H4 (cell line): ENCODE measurements at places on chromosomes 11 and 22. TPM values are rescaled to one million over a fixed set of nuclear protein-coding genes. Genes with fewer than 3 reads are reported as not detected.

FAM111A gene
- total RNA-seq: 84.4 and 95.2 TPM in 2 replicates

ZP1 gene
- total RNA-seq: 1.5 and 2.1 TPM in 2 replicates

GRCh38 chr11:114064216-114064615 lies 4.7 kb downstream of the ZBTB16 start:
- no peak for DNase-seq

GRCh38 chr22:35864545-35865165 lies 147.0 kb downstream of the APOL5 start:
- DNase-seq: no peak

DNA sequence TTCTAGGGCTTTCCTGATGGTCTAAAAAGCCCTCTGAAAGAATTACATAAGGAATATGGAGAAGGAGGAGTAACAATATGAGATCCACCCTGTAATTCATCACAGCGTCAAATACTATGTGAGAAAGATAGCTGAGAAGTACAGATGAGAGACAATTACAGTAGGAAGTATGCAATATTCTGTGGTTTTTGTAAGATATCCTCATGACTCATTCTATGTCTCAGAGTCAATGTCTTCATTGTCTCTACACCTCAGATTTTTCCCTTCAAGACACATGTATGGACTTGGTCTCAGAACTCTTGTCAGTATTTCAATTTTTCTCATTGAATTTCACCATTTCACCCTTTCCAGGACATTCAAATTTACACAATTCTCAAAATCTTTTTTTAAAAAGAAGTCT lies 343.3 kb upstream of the CTSC start:
- no peak for DNase-seq
